Dorsolateral prefrontal cortex (tissue), 122 donors: ENCODE measurements at places on chromosomes 5 and 9. TPM values are rescaled to one million over a fixed set of nuclear protein-coding genes. Genes with fewer than 3 reads are reported as not detected.

GRCh38 chr5:14251733-14252132 is 108.6 kb downstream of the TRIO start:
- DNase-seq = no peak

DNA sequence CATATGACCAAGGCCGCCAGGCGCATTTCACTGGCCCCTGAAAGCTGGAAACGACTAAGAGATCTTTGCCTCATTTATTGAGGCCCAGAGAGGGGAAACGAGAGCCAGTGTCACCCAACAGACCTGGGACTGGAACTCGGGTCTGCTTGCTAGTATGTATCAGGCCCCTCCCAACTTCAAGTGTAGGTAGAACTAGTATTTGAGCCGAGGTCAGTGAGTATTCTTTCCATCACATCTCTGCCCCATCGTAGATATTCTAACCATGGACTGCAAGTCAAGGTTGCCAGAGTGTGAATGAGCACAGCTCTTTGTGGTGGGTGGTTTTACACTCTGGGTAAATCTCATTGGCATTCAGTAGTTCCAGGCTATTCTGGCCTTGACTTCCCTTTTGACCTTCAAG is 42.2 kb downstream of the GPR107 start:
- no peak for DNase-seq

DNA sequence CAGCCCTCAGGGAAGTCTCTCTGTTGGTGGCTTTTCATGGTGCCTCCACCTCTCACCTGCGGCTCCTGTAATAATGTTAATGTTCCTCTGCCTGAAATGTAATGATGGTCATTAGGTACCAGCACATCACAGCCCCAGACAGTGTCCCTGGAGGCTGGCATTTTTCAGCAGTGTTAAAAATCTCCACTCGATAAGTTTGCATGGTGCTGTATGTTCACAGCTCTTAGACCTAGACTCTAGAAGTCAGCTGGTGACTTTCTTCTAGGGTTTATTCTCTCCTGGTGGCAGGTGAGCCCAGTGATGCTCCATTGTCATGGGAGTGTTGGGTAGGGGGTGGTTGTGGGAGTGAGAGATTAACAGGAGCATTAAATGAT is 53.1 kb downstream of the GPR107 start:
- no peak for DNase-seq

DNA sequence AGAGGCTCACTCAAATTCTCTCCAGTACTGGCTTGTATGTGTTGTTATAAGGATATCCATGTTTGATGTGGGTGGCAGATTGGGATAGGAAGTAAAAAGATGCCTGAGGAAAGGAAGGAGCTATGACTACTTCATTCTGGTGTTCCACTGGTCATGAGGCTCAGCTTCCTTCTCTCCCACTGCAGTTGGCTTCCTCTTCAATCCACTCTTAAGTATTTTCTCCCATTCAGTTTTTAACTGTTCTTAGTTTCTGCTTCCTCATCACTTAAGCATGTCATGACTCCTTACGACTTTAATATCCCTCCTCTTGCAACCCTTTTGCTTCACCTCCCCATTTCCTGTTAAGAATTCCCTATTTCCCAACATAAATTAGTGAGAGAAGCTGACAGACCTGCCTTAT is 81.1 kb downstream of the PJA2 start:
- no peak for DNase-seq

GRCh38 chr5:14129123-14129522 is 14.0 kb upstream of the TRIO start:
- no peak for DNase-seq

GRCh38 chr9:16728137-16728508 is 142.3 kb downstream of the BNC2 start:
- DNase-seq = no peak

Gene PCDHGA2
- total RNA-seq = 6.8 TPM

Gene ACOT12
- 1.3 TPM for total RNA-seq
